ENCODE measurements at places on chromosomes 13 and 19.
A peak's percentile ranks its signal among the peaks of the same experiment; 100 is the strongest.

GRCh38 chr19:38513762-38514167 is 80.3 kb downstream of the RYR1 start:
- DNase-seq = no peak

- no peak for DNase-seq
These were observed 32.0 kb downstream of the LTBP4 start for GRCh38 chr19:40633207-40633606.

DNA sequence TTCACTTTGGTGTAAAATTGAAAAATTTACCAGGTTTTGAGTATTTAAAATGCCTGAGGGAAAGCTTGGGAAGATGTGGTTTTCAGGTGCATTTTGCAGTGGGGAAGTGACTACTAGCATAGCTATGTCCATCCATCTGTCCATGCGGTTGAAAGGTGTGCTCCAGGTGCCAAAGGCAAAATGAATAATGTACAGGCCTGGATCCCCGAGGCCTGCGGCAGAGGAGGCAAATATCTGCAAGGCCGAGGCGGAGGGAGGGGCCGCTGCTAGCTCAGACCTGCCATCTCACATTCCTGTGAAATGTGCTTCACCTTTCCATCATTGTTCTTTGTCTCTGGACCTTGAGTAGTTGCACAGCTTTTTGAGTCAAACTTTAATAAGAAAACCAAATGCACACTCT is 65.5 kb downstream of the ERCC5 start:
- DNase-seq = no peak

DNA sequence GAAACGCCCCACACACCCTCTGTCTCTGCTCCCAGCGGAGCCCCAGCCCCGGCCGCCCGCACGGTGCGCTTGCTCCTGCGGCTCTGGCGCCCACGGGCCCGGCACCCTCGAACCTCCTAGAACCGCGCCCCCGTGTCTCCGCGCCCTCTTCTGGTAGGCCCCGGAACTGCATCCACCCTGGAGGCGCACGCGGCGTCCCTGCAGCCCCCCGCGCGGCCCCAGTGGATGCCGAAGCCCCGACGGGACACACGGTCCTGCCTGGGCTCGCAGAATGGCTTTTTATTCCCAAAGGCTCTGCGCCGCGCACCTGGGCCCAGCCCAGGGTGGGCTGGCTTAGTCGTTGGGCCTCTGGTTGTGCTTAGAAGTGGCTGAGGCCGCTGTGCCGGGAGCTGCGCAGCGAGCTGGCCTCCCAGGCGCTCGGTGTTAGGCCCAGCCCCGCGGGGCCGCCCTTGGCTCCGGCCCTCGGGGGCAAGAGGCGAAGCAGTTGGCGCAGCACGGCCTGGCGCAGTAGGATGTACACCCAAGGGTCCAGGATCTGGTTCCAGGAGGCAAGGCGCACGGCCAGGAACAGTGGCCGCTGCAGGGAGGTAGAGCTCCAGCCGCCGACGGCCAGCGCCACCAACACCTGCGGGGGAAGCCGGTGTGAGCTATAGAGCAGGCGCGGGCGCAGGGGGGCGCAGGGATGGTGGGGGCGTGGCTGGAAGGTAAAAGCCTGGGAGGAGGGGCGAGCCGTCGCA is 2.8 kb downstream of the PTGER1 start:
- peak; percentile 90 for DNase-seq

GRCh38 chr19:11373166-11373884 is 1.1 kb upstream of the SWSAP1 start:
- no peak for DNase-seq

GRCh38 chr19:43636121-43636683 is 3.4 kb downstream of the CADM4 start:
- no peak for DNase-seq

- DNase-seq = no peak
These were observed 1.2 kb downstream of the SELENOW start for GRCh38 chr19:47779524-47780214.
